ENCODE measurements at places on chromosomes 1 and 21.
A peak's percentile ranks its signal among the peaks of the same experiment; 100 is the strongest.

DNA sequence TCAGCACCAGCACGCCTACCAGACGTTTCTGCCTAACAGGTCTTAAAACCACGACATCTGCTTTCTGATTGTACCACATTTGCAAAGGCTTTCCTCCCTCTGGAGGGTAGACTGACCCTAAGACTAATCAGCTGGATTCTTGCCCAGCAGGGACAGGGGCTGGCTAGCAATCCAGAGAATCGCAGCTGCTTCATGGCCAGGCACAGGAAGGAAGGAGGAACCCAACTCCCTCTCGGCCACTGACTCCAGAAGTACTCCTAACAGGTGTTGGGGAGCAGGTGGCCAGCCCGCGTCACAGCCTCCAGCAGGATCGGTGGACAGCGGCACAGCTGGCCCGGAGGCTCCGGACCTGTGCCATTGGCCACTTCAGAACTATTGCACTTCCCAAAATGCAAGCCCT, 180.8 kb downstream of the NPHP4 start:
- no peak for DNase-seq

DNA sequence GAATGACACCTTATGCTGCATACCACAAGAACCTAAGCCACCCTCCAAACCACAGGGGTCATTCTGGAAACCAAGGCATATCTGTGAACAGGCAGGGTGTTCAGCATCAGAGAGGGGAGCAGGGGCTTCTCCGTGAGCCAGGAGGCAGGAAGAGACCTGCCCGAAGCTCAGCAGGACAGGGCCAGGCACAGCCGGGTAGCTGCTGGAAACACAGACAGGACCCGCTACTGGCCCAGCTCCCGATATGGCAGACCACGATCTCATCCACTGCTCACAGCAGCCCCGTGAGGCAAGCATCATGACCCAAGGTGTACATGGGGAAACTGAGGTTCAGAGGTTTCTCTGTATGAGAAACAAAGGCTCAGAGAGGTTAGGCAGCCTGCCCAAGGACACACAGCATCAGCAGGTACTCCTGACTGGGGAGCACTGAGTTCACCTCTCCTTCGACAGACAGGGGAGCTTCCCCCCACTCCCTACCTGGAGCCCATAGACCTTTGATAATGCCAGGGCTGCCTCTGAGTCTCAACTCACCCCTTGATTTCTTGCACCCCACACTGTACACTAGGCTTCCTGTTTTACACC, 317.7 kb downstream of the MATN1 start:
- no peak for DNase-seq

- no peak for DNase-seq
Observed at GRCh38 chr1:159802111-159802510, at the start of gene FCRL6. Gene FCRL6, plus strand, starts transcription at chr1:159802360. Its CDS starts 65 bp downstream, at chr1:159802425.

GRCh38 chr1:155389826-155390225, 69.1 kb downstream of the RUSC1 start:
- DNase-seq: no peak

DNA sequence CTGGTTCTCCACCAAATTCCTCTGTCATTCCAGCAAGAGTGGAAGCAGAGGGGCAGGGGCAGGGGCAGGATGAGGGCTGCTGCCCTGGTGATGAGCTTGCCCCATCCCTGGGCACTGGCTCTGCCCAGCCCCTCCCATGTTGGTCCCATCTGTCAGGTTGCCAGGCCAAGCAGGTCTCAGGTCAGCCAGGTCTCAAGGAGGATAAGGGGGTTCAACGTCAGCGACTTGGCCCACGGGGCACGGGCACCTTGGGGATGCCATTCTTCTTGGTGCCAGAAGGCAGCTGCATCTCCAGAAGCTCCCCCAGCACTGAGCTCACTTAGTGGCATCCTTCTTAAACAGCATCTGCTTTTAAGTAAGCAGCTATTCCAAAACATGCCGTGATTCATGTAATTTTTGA, 133.1 kb downstream of the AJAP1 start:
- DNase-seq: no peak

DNA sequence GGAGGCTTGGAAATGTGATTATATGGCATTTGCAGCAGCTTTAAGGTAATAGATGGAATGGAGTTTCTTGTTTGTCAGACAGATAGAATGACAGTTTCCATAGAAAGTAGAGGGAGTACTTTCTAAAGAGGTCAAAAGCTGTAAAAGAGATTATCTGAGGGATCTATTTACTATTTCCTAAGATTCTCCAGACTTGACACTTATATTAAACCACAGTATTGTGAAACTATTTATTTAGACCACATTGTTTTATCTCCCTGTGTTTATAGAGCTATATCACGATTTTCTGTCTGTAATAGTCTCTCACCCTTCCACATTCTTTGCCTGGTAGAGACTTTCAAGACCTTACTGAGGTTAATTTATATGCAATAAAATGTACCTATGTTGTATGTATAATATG, 66.7 kb downstream of the MAN1A2 start:
- no peak for DNase-seq

- DNase-seq: no peak
Observed at GRCh38 chr1:64006276-64007051, 197.0 kb upstream of the UBE2U start.

DNA sequence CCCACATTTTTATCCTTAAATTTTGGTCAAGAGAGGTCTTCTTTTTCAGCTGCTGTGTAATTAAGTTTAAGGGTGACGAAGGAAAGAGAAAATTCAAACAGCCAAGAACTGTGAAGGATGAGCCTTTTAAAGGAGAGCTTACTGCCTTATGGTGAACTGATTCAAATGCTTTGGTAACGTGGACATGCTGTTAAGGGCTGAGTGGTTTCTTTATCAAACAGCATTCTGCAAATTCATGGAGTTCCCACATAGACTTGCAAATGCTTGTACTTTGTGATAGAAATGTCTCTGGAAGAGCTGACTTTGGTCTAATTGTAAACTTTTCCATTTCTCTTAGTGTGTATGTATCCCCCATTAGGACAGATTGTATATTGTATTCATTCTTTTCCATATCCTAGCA, 93.8 kb downstream of the CHD1L start:
- DNase-seq: no peak

DNA sequence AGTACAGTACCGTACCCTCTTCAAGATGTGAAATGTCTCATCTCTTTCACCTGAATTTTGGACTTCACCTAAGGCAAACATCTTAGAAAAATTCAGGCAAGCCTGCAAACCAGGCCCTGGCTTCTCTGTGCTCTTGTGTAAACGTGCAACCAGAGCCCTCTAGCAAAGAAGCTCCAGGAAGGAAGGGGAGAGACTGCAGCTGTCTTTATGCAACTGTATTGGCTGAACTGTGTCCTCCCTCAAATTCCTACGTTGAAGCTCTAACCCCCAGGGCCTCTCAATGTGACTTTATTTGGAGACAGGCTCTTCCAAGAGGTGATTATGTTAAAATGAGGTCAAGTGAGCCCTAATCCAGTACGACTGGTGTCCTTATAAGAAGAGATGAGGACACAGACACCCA, 60.3 kb downstream of the SLC45A1 start:
- no peak for DNase-seq

- DNase-seq: no peak
Observed at GRCh38 chr1:16372535-16373285, 5.7 kb downstream of the SZRD1 start.

DNA sequence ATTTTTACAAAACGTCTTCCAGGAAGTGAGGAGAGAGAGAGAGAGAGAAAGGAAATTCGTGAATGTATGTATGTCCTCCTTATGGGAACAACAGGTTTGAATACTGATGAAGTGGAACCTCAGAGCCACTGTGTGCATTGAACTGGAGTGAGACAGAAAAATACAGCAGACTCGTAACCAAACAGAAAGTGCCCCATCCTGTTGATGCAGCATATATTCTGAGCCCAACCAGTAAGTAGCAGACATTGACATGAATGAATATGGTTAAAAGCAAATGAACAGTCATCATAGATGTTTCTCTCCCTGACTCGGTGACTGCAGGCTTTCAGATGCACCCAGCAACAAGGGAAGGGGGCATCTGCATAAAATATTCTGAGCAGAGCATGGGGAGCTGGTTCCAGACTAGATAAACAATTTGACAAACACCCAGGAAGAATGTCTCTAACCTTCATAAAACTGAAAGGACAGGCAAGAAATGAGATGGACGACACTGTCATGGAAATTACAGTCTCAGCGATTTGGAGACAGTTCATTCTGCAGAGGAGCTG, 471.0 kb upstream of the PBX1 start:
- no peak for DNase-seq

DNA sequence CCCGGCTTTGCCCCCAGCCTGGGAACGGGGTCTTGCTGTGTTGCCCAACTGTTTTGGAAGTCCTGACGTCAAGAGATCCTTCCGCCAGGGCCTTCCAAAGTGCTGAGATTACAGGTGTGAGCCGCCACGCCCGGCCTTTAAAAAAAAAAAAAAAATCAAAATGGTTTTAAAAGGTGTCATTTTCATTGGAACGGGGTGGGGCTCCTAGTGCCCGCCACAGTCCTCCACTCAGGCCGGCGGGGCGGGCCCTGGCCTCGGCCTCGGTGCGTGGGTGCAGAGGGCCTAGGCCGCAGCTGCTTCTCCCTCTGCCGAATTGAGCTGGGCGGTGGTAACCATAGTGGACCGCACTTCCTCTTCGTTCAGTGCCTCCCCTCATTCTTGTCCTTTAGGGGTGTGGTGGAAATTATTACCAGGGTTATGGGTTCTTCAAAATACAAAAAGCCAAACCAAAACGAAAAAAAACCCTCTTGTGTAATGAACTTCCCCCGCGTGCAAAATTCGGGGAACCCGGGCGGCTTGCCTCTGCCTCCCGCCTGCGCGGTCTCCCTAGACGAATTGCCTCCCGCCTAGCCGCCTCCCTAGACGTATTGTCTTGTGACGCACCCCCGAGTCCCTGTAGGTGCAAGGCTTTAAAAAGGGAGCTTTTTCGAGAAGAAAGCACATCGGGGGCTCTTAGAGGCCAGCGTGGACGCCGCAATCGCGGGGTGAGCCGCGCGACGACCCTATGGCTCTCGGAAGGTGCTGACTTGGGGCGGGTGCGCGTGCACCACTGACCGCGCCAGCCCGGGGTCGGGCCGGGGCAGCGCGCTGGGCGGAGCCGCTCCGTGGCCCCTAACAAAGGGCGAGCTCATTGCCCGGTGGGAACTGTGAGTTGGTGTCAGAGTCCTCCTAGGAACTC, 10.5 kb upstream of the SPEN start:
- peak; percentile 66 for DNase-seq

DNA sequence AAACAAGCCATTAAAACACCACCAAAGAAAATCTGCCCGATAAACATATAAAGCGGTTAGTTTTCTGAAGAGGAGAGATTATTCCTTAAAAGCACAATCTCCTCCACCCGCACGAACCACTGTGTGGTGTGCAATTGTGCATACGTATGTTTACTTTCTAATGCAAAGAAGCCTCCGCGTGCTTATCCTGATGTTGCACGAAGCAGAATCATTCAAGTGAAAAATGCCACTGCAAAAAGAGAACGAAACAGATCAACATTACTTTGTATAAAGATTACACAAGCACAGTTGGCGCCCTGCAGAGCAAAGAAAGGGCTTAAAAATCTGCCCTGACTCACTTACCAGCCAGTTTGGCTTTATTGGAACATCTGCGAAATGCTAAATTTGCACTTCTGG, 166.8 kb downstream of the ZNF281 start:
- no peak for DNase-seq

- no peak for DNase-seq
Observed at GRCh38 chr1:94379615-94380014, 38.6 kb upstream of the ABCD3 start.

GRCh38 chr1:221239181-221239580, 359.9 kb downstream of the HLX start:
- DNase-seq: no peak

All from stimulated activated CD4-positive, alpha-beta T cell treated with anti-CD3 and anti-CD28 coated beads, Interleukin-2, amount 100 ng/mL, for 4 hours (primary cell).